ENCODE measurements at places on chromosomes 3 and 15.
A peak's percentile ranks its signal among the peaks of the same experiment; 100 is the strongest.

GRCh38 chr15:69436951-69437350 is 15.7 kb upstream of the RPLP1 start:
- DNase-seq: no peak

GRCh38 chr3:41464858-41465257 is 265.6 kb downstream of the CTNNB1 start:
- no peak for DNase-seq

GRCh38 chr3:127997016-127997415 is 55.2 kb upstream of the SEC61A1 start:
- no peak for DNase-seq

- no peak for DNase-seq
Observed at GRCh38 chr3:4494895-4495264, 1.7 kb downstream of the ITPR1 start.

DNA sequence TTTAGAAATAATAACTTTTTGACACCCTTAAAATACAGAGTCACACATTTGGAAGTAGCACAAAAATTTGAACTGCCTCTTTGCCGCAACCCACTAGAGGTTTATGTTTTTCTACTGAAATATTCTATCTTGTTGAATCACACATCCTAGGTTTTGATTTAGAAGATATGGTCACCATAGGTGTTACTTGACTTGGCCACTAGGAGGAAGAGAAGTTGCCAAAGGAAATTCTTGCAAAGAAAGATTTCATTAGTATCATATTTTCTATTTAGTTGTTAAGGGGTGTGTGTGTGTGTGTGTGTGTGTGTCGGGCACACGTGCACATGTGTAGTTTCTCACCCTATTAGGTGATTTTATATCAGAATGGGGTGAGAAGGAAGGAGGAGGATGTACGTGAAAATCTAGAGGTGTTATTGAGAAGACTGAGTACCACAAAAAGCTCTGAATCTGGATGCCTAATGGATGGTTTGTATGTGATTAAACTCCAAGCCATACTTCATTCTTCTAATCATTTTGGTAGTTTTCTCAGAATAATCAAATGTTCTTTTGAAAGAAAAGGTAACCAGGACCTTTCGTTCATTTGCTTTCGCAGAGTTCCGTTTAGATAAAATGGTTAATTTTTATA is 31.5 kb downstream of the ZFAND6 start:
- no peak for DNase-seq

DNA sequence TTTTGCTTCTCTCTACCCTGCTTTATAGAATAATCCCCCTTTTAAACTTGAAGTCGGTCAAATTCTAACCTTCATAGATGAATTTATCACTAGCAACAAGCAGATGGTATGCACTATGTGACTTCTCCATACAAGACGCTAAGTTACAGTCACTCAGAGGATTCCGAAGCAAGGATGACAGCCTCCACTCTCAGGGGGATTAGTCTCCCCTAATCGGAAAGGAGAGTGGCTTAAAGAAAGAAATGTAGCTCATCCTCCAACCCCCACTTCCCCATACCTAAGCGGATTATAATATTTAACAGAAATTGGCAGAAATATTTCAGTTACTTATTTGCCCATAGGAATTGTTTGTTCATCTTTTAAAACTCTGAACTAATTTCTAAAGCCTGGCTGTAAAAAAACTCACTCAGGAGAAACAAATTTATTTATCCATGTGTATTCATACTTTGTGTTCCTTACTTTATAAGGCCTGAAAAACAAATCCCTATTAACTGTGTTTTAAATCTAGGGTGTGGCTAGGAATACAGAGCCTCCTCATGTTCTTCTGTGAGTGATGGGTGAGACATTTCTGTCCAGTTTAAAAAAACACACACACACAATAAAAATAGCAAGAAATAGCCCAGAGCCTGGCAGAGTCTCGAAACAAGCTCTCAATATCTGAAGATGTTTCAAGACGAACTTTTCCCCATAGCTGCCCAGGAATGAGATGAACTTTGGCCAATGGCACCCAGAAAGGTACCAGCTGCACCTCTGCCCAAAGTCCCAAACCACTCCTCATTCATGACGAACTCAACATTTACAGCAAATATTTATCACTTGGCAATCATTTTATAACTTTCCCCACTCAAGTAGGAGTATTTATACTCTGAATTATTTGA is 18.7 kb downstream of the SIAH2 start:
- DNase-seq: no peak

DNA sequence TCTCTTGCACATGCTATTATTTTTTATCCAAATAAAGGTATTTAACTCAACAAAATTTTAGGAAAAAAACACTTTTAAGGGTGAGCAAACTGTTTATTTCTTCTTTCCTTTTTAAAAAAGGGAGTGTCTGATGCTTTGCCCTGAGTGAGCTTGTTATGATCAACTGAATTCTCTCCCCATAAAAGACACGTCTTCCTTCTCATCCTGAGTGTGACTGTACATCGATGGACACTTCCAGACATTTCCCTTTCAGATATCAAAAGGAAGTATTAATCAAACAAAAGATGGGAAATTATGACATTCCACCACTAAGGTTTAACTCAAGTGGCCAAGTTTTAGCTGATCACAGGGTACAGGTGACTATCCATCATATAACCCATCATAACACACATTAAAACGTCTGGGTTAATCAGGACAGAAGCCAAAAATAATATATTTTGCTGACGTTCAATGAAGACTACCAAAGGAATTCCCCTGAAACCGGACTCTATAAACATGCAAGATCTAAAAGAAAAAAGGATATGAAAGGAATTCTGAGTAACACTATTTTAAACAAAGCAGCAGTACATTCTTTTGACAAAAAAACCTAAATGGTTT is 354.8 kb downstream of the MECOM start:
- no peak for DNase-seq

GRCh38 chr15:59152694-59153450 is 47.9 kb downstream of the CCNB2 start:
- no peak for DNase-seq

DNA sequence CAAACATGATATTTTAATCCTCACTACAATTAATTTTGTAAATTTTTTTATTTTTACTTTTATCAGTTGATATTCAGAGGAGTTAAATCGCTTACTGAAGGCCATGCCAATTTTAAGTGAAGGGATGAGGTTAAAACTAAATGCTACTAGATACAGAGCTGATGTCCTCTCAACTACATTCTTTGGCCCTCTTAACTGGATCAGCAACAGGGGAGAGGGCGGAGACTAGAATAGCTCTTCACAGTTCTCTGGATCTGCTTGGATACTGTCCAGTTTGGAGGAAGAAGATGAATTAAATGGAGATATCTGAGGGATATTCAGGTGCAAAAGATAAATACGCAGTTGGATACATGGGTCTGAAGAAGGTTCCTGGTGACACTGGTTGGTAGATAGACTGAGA is 85.6 kb upstream of the LYSMD4 start:
- DNase-seq: no peak

GRCh38 chr3:58116161-58116955 is 94.4 kb downstream of the DNASE1L3 start:
- no peak for DNase-seq

DNA sequence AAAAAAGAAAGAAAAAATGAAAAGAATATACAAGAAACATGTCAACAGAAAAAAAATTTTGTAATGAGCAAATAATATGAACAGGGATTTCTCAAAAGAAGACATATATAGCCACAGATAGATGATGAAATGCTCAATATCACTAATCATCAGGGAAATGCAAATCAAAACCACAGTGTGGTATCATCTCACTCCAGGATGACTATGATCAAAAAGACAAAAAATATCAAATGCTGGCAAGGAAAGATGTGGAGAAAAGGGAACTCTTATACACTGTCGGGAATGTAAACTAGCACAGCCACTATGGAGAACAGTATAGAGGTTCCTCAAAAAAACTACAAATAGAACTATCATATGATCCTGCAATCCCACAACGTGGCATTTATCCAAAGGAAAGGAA is 94.1 kb downstream of the C3orf70 start:
- no peak for DNase-seq

DNA sequence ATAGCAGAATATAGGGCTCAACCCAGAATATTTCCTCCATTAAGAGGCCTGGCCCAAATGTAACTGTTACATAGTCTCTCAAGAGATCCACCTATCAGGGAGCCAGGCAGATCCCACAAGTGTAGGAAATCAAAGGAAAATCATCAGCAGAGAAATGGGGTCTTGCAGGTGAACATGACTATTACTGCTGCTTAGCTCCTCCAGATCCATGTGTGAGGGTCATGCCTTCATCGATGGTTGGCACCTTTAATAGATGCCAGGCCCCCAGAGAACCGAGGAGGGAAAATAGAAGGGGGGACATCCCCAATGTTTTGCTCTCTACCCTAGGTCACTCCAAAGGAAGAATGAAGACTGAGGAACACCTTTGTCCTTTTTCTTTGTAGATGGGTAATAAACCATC is 1029.9 kb upstream of the CADM2 start:
- DNase-seq: no peak

GRCh38 chr15:73881579-73882320 is 8.4 kb downstream of the TBC1D21 start:
- DNase-seq: no peak

- no peak for DNase-seq
Observed at GRCh38 chr3:160828880-160829279, 72.8 kb downstream of the PPM1L start.

GRCh38 chr3:154132777-154133375 is 11.7 kb downstream of the ARHGEF26 start:
- DNase-seq: no peak

GRCh38 chr3:123740391-123740822 is 143.7 kb downstream of the MYLK start:
- peak; percentile 66 for DNase-seq

GRCh38 chr3:167837466-167837865 is 101.9 kb downstream of the SERPINI1 start:
- no peak for DNase-seq

DNA sequence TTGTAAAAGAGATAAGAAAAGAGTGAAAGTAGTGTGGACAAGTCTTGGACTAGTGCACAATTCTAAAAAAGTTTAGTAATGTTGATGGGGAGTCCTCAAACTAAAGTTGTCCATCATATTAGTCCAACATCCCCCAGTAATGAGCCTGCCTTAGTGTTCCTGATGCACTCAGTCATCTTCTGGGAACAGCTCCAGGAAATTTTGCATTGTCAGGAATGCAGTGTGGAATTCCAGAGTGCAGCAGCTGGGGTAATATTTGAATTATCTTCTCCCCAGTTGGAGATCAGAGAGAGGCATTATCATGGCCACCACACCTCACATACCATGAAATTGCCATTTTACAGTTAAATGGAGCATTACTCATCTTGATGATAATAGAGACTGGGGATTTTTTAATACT is 528.8 kb upstream of the NAALADL2 start:
- DNase-seq: no peak

GRCh38 chr3:189570916-189571315 is 60.3 kb upstream of the TP63 start:
- DNase-seq: no peak

GRCh38 chr15:28125673-28126651 is 26.8 kb upstream of the OCA2 start:
- no peak for DNase-seq

DNA sequence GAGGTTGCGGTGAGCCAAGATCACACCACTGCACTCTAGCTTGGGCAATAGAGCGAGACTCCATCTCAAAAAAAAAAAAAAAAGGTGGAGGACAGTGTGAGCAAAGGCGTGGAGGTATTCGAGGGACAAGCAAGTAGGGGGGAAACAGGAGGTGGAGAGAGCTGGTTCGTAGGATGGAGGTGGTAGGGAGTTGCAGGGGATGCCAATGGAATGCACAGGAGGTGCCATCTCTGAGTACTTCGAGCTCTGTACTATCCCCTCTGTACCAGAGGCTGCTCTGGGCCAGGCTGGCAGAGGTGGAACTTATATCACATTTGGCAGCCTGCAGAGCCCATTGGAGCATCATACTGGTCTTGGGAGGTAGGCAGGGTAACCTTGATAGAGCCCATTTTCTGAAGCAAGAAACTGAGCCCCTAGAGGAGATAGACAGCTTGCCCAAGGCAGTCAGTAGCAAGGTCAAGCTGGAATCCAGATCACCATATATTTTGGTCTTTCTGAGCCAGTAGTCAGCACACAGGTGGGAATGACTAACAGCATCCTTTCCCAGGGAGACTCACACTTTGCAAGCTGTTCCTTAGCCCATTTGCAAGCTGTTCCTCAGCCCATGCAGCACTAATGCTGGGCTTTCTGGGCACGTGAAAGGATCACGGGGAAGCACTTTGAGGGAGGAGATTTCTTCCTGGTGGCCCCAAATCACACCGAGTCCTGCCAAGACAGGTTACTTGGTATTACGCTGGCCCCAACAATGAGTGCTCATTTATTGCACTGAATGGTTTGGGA is 9.2 kb upstream of the CCDC33 start:
- DNase-seq: no peak

DNA sequence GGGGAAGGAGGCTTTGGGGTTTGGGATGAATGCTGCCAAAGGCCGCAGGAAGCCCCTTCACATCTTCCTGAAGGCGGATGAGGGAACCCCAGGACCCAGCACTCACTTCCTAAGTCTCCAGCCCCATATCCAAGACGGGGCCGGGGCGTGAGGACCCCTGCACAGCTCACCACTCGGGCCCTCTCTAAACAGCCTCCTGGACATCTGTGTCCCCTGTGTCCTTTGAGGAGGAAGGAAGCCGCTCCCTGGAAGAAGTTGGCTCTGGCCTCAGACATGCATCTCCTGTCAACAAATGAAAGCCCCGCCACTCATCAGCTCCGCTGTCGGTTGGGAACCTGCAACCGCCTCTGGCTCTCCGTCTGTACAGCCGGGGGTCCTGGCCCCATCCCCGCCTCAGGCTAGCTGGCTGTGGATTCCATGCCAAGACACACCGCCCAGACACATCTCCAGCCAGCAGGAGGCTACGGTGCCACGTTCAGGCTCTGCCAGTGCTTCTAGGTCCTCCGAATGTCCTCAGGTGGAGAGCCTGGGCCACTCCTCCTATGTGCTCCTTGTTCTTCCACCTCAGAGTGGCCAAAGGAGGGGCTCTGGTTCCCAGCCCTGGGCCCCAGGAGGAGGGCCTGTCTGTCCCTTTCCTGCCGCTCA is 140.0 kb upstream of the MEF2A start:
- DNase-seq: peak; percentile 59

DNA sequence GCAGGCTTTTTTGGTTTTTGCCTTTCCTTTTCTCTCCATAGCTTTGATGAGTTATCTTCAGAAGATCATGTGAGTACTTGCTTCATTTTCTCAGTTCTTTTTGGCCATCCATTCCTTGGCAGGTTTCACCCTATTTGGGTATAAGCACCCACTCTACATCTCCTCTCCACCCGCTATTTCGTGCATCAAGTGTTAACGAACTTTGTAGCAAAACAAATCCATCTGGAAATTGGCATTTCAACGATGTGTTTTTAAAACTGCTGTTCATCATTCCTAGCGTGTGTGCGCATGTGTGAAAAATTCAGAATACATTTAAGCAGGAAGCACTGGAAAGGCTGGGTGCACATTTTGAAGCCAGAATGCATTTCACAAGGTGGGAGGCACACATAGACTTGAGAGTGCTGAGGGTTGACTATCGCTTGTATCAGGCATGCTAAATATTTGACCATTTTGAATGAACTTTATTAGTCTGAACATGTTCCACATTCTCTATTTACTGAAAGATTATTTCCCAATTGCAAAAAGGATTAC is 89.7 kb upstream of the FHIT start:
- no peak for DNase-seq

- DNase-seq: peak; percentile 64
Observed at GRCh38 chr3:184261270-184261853, at the start of gene CAMK2N2. TSS of gene CAMK2N2 (minus strand) at chr3:184261553. CDS start at chr3:184261285, 268 bp downstream.
